ENCODE measurements at places on chromosomes 5 and 9.

- peak; percentile 32 for DNase-seq
Observed at GRCh38 chr5:105924366-105924765, 1746.4 kb downstream of the EFNA5 start.

DNA sequence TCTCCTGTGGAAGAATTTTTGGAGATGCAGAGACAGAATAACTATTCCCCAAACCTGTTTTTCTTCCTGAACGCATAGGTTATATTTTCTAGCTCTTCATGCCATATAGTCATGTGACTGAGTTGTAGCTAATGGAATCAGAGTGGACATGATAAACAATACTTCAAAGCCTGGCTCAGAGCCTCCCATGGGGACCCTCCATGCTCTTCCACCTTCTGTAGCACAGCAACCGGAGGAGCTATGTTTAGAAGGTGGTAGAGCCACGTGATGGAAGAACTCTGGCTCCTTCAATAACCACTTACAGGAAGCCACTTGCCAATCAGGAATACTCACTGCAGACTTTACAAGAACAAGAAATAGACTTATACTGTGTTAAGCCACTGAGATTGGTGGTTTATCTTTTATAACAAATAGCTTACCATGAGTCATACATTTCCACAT is 39.2 kb downstream of the NADK2 start:
- DNase-seq = peak; percentile 69

GRCh38 chr9:85730916-85731630 is 10.7 kb downstream of the AGTPBP1 start:
- no peak for DNase-seq

DNA sequence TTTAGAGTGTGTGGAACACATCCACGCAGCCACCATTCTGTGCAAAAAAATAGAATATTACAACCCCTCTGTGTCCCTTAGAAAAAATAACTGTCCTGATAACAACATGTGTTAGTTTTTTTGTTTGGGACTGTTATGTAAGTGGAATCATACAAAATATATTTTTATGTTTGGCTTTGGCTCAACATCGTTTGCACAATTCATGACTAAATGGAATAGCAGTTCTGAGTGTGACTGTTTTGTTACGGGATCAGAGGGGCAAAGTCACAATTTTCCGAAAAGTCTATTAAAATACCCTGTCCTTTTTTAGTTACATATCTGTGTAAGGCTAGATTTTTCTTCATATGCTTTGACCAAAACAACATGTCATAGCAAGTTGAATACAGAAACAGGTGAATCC is 12.8 kb downstream of the MTREX start:
- DNase-seq = peak; percentile 62

- peak; percentile 82 for DNase-seq
Observed at GRCh38 chr9:121529237-121529987, 29.8 kb upstream of the GGTA1 start.

DNA sequence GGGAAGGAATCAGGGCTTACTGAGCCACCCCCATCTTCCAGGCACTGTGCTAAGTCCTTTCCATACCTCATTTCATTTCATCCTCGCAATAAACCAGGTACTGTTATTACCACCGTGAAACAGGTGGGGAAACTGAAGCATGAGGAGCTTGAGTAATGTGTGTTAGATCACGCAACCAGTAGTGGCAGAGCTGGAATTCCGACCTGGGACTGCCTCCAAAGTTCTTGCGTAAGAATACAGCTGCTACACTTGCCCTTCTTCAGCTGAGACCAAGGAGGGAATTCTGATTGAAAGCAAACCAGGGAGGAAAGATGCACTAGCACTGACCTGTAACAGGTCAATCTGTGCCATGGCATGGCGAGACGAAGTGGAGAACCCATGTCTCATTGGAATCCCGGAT is 113.4 kb upstream of the MSX2 start:
- peak; percentile 86 for DNase-seq

- DNase-seq = no peak
Observed at GRCh38 chr9:37951671-37952449, 47.9 kb upstream of the SLC25A51 start.

DNA sequence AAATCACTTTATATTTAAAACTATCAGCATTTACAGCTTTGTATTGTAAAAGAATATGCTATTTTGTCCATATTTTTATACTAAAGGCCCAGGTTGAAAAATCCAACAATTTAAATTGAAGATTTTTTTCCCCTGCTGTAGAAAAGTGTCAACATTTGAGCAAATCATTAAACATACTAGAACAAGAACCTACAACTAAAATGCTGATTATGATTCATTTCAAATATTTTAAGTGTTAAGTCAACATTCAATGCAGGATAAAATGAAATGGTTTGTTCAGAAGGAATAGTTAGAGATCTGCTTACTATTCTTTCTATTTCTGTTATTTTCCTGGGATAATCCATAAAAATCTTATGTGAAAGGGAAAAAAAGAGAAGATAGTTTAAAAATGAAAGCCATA is 866.5 kb upstream of the DMAC1 start:
- DNase-seq = no peak

- no peak for DNase-seq
Observed at GRCh38 chr9:3415906-3416305, 109.9 kb downstream of the RFX3 start.

- no peak for DNase-seq
Observed at GRCh38 chr5:147336876-147337275, 102.0 kb downstream of the STK32A start.

DNA sequence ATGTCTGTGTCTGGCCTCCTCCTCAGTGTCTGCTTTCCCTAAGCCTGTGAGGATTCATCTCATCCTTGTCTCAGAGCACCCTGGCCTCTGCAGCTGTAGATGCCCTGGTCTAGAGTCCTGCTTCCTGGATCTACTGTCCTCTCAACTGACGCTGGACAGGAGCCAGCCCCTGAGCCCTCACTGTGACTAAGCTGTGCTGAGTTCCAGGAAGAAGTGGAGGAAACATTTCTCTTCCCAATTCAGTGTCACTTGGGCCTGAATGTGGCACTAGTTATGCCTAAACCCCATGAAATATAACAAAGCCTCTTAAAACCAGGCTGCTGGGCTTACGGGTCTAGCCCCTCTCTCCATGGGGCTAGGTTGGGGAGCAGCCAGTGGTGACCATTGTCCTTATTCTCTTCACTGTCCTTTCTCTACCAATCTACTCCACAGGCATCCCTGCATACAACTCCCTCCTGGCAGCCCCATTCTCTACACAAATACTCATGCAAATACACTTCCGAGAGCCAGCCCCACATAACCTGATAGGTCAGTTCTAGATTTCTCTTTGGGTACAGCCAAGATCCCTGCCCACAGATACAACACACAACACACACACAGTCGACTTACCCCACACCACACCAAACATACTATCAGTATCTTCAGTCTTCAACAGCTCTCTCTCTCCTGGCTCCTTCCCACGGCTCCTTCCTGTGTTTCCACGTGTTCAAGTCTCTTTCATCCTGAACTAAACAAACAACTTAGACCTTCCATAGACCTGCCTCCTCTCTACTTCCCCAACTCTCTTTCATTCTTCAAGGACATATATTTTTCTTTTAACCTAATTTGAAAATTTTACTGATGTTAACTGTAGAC is 220.8 kb downstream of the SNX18 start:
- DNase-seq = peak; percentile 55

DNA sequence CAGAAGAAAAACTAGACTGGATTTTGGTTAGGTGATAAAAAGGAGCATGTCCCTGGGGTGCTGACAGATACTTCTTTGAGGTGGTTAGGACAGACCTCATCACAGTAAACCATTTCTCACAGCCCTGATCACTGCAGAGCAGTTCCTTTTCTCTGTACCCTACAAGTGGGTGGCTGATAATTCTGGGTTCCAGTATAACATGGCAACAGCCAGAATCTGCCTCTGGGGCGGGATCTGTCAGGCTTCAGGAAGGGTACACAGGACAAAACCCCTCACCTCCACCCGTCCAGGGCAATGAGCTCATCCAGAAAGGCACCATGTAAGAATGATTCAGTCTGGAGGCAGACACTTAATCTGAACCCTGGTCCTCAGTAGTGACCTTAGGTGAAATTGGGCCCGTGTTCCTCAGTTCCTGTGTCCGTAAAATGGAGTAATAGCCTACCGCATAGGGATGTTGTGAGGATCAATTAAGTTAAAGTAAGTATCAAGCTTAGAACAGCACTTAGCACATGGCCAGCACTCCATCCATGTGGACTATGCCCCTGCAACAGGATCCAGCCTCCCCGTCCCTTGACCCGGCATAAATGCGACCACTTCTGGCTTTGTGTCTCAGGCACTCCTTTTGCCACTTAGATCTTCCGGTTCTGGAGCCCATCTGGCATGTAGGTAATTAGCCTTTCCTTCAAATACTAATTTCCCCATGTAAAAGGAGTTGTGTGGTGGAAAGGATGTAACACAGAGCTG is 129.2 kb downstream of the LHFPL2 start:
- DNase-seq = no peak

DNA sequence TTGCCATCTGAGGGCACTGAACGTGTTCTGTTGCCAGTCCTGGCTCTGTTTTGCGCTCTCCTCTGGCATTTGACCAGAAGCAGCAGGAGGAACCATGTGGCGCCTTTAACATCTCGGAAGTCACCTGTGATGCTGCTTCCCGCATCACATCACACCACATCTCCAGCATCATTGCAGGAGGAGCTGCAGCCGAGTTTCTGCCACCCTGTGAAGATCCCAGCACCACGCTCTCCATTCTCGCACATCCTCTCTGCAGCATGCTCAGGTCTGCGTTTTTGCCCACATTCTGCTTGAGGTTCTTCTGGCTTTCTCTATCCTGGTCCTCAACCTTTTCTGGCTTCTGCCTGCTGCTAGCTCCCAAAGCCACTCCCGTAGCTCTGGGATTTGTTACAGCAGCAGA is 11.0 kb upstream of the IRX4 start:
- no peak for DNase-seq

DNA sequence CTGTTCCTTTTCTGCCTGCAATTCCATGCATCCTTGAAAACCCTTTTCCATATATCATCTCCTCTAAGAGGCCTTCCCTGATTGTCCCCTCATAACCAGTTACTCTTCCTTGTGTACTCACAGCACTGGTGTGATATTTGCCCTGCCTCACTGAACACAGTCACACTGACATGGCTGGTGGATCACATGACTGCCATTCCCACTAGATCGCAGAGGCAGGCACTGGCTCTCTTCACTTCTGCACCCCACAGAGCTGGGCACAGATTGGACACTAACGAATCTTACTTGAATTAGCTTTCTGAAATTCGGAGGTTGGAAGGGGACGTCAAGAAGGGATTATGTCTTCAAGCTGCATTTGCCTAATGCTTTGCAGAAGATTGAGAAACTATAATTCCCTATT is 208.0 kb downstream of the PAPPA start:
- DNase-seq = no peak
